ENCODE measurements at places on chromosomes 2 and 18.
A peak's percentile ranks its signal among the peaks of the same experiment; 100 is the strongest.

GRCh38 chr18:63979409-63979920, 9.6 kb downstream of the SERPINB8 start:
- peak; percentile 67 for DNase-seq

DNA sequence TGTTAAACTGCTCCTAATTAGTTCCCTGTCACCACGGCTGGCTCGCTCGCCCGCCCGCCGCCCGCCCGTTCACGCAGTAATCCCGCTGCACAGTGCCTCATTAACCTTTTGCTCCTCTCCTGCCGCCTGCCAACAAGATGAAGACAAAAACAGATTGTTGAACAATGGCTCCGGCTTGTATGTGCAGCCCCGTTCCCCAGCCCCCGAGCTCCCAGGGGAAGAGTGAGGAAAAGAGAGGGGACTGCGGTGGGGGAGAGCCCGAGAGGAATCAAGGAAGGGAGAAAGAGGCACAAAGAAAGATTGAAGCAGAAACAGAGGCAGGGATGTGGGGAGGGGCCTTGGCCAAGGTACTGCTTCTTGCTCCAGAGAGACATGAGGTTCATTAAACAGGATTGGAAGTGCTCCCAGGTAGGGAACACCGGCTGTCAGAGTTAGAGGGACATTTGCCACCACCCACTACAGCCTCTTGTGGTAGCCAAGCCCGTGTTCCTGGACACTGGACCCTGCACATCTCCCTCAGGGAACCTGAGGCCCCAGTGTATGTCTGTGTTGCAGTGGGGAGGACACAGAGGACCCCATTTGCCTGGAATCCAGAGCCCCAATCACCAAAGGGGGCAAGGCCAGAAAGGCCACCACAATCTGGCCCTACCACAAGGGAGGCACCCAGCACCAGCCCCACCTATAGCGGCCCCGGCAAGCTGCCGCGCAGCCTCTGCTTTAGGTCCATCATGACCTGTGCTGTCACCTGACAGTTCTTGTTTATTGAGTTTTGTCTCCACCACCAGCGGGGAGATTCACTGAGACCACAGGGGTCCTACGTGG, 38.1 kb downstream of the EMX1 start:
- DNase-seq: no peak

GRCh38 chr18:51013259-51013658, 16.8 kb upstream of the SMAD4 start:
- no peak for DNase-seq

- DNase-seq: no peak
Observed at GRCh38 chr2:169716938-169717690, 16.5 kb upstream of the KLHL23 start.

DNA sequence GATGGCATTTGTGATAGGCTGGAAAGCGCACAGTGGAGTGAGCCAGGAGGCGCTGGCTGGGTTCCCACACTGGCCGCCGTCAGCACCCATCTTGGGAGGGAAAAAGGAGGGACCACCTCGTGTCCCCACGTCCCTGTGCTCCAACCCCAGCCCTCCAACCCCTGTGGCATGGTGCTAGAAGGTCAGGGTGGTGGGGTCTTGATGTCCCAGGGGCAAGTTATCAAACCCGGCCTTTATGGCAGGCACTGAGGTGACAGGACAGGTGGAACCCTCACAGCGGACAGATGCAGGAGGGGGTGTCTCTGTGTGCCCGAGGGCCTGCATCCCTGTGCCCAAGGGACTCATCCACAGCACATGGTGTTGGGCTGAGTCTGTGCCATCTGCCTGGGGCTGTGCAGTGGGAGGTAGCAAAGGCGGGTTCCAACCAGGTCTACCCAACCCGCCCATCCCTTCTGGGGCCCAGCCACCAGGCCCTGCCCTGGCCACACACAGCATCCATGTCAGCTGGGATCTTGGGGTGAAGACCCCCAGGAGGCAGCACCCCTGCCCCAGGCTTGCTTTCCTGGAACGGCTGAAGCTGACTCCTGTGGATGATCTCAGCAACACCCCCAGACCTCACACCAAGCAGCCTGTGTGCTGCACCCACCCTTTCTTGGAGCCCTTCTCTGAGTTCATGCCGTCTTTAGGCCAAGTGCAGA, 246.1 kb downstream of the NDUFA10 start:
- no peak for DNase-seq

- peak; percentile 12 for DNase-seq
Observed at GRCh38 chr2:10398496-10398895, 49.6 kb downstream of the ODC1 start.

GRCh38 chr2:197879812-197880408, 75.5 kb downstream of the PLCL1 start:
- no peak for DNase-seq

DNA sequence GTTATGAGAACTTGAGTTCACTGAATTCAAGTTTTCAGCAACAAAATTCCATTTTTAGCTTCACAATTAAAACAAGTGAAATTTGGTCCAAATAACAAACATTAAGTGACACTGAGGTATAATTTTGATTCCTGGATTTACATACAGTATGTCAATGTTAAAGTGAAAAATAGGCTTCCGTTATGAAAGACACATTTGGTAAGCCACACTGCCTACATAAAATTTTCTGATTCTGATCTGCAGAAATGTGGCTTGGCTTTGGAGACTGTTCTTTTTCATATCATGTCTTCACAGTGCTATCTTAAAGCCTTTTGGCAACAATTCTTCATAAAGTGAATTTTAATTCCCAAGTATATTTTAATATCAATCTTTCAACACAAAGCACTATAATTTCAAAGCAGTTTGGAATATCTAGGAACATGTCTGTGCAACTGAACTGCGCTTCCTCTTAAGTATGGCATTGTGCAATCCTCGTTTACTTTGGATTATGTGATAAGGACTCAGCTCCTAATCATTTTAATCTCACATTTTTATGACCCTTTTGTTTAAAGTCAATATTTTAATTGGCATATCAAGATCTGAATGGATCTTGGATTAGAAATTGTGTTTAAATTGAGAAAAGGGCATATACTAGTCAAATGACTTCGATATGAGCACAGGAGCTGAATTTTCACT, 60.0 kb downstream of the RBMS1 start:
- no peak for DNase-seq

DNA sequence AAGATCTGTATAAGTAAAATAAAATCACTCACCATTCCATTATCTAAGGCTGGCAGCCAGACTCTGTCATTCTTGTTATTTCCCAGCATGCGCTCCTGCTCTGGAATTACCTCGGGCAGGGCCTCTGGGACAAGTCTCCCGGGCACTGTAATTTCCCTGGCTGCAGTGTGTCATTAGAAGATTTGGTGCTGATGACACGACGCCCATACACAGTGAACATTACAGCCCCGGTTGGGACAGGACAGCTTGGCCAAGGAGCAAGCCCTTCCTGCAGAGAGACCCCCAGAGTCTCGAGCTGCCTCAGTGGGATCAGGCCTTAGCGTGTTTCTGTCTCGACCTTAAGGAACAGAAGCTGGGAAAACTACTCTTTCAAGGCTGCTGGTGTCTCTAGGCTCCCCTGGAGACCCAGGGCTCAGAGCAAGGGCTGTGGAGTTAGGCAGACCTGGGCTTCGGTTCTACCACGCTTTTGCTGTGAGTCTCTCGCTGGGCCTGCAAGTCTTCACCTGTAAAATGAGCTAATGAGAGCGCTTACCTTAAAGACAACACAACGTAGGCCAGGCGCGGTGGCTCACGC, 39.7 kb downstream of the SMAD7 start:
- DNase-seq: no peak

DNA sequence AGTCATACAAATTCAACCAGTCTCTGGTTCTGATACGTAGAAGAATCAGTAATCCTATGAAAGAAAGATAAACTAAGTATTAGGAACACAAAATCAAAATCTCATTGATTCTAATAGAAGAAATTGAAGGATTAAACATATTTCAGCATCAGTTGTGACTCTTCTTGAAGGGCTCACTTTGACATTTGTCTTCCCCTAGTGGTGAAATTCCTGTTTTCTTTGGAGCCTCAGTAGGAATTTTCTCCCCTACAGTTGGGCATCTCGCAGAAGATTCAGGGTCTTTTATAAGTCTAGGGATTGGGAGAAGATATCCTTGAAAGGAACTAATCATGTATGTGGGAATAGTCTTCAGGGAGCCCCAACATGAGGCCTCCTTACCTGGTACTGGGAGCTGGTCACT, 2.8 kb upstream of the CRYGB start:
- no peak for DNase-seq

GRCh38 chr18:63017076-63017475, 301.7 kb downstream of the PHLPP1 start:
- DNase-seq: no peak

GRCh38 chr2:83967854-83968253, 491.2 kb downstream of the SUCLG1 start:
- peak; percentile 25 for DNase-seq

GRCh38 chr2:96142217-96143113, 2.8 kb downstream of the DUSP2 start:
- DNase-seq: no peak

DNA sequence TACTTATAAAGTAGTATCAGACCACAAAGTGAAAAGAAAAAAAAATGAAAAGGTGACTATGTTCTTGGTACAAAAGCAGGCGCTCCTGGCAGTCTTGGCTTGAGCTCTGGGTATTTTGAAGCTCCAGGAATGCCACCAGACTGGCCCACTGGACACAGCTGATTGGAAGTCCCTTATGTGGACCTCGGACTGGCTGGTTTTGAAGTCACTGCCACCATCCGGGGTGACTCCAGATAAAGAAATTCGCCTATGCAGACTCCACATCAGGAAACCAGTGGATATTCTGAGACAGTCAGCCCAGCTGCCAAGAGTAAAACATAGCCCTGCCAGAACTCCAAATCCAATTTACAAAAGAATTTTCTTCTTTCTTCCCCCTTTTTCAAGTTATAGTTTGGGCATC, 28.0 kb downstream of the ACKR3 start:
- no peak for DNase-seq

DNA sequence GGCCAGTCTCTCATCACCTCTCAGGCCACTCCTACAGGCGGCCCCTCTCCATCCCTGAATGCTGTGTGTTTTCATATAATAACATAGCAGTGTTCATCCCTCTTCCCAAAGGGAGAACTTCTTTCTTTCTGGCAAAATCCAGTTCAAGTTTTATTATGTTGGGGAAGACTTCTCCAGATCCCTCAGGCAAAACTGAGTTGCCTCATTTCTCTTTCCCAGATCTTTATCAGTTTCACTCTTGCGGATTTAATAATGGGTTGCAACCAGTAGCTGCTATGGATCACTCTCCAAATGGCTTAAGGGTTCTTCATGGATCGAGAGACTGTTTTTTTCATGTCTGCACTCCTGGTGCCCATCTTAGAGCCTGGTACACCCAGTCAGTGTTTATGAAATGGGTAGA, 129.9 kb downstream of the FHOD3 start:
- DNase-seq: no peak

DNA sequence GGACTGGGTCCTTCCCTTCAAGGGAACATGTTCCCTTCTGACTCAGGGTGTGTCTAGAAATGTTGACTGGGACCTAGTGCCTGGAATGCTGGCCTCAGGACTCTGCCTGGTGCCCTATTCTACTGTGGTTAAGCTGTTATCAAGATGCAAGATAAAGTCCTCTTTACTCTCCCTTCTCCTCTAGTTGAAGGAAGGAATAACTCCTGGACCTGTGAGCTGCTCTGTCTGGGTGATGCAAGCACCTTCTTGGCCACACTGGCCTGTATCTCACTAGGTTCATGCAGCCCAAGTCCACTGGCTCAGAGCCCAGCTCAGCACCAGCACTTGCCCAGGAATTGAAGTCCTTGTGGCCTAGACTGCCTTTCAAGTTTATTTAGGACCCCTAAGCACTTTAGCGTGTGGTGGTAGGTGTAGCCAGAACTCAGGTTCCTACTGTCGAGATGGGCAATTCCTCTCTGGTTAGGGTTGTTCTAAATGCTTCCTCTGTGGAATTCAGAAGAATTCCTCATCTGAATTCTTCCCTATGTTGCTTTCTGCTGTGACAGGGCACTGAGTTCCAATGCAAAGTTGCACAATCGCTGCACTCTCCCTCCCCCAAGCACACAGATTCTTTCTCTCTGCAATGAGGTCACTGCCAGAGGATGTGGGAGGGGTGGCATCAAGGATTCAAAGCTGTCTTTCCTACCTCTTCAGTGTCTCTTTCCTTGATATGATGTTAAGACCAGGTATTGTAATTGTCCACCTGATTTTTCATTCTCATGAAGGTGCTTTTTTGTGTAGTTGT, 54.7 kb downstream of the VWC2L start:
- no peak for DNase-seq

GRCh38 chr2:120538691-120539423, 192.9 kb downstream of the INHBB start:
- no peak for DNase-seq

DNA sequence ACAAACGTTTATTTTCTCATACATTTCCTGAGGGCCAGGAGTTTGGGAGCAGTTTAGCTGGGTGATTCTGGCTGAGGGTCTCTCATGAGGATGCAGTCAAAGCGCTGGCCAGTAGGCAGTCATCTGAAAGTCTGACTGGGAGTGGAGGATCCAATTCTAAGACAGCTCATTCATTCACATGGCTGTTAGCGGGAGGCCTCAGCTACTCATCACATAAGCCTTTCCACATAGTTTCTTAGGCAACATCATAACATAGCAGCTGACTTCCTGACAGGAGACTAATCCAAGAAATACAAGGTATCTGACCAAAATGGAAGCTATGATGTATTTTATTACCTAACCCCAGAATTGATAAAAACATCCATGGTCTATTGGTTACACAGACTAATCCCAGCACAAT, 2.9 kb upstream of the MRPL44 start:
- no peak for DNase-seq

GRCh38 chr2:221034973-221035372, 537.1 kb downstream of the EPHA4 start:
- no peak for DNase-seq

DNA sequence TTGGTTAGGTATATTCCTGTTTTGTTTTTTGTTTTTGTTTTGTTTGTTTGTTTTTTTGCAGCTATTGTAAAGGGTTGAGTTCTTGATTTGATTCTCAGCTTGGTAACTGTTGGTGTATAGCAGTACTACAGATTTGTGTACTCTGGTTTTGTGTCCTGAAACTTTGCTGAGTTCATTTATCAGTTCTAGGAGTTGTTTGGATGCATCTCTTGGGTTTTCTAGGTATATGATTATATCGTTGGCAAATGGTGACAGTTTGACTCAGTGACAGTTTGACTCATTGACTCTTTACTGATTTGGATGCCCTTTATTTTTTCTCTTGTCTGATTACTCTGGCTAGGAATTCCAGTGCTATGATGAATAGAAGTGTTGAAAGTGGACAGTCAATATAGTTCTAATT, 53.7 kb downstream of the APLF start:
- DNase-seq: no peak

DNA sequence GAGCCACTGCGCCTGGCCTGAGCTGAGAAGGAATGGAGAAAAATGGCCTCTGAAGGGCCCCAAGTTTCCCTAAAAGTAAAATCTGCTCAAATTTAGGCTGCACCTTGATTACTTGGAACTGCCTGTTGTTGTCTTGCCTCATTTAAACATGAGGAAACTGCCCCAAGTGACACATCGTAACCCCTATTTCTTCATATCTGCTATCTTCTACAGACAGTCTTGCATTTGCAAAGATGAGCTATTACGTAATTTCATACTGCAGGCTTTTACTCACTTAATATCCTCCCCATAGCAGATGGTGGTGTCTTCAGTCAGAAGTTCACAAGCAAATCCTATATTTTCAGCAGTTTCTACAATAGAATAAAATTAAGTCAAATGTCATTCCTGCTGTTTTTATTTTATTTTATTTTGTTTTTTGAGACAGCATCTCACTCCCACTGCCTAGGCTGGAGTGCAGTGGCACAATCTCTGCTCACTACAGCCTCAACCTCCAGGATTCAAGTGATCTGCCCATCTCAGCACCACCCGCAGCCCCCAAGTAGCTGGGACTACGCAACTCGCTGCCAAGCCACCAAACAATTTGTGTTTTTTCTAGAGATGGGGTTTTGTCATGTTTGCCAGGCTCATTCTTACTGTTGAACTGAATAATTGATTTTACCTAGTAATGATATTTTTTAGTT, 45.3 kb upstream of the NARS1 start:
- DNase-seq: peak; percentile 90
